GM23248 (cell line): ENCODE measurements at places on chromosomes 6 and 20. TPM values are rescaled to one million over a fixed set of nuclear protein-coding genes. Genes with fewer than 3 reads are reported as not detected.
A peak's percentile ranks its signal among the peaks of the same experiment; 100 is the strongest.

GRCh38 chr6:144722154-144722737, 437.1 kb downstream of the UTRN start:
- peaks cover 26% of the 10 kb centered on the region for H3K4me1 ChIP-seq
- H3K27me3 ChIP-seq = no peaks in the 10 kb centered on the region
- no peak overlapping the region for H3K4me3 ChIP-seq
- DNase-seq = peak; percentile 39
- H3K36me3 ChIP-seq = no peaks in the 10 kb centered on the region

GRCh38 chr20:34112600-34113101, 608 bp upstream of the EIF2S2 start:
- H3K27me3 ChIP-seq = no peaks in the 10 kb centered on the region
- peaks cover 24% of the 10 kb centered on the region for H3K4me1 ChIP-seq
- peak; percentile 63 for DNase-seq

DNA sequence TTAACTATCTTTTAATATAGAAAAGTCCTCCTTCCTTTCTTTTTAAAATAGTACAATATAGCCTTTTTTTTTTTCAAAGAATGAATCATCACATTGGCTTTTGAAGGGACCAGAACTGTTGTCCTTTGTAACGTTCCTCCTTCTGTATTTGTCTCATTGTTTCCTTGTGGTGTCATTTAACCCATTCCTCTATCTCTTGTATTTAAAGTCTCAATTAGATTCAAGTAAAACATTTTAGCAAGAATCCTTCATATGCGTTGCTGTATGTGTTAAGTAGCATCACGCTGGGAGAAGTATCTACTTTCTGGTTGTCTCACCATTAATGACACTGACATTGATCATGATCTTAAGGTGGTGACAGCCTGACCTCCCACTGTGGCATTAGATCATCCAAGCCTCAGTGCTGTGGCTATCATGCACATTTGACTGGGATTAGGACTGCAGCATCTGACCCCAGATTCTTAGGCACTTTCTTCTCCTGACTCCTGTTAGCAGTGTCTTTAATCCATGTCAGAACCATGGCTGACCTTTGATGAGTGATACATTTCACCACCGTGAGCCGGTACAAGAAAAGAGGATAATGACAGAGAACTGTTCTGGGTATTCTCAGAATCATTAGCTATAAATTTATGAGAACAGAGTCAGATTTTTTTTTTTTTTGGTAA, 67.5 kb upstream of the TFB1M start:
- peaks cover 32% of the 10 kb centered on the region for H3K4me1 ChIP-seq
- H3K27ac ChIP-seq = peak overlapping the region; percentile 53
- no peaks in the 10 kb centered on the region for H3K27me3 ChIP-seq
- no peaks in the 10 kb centered on the region for H3K36me3 ChIP-seq
- H3K4me3 ChIP-seq = no peak overlapping the region
- DNase-seq = peak; percentile 47

DNA sequence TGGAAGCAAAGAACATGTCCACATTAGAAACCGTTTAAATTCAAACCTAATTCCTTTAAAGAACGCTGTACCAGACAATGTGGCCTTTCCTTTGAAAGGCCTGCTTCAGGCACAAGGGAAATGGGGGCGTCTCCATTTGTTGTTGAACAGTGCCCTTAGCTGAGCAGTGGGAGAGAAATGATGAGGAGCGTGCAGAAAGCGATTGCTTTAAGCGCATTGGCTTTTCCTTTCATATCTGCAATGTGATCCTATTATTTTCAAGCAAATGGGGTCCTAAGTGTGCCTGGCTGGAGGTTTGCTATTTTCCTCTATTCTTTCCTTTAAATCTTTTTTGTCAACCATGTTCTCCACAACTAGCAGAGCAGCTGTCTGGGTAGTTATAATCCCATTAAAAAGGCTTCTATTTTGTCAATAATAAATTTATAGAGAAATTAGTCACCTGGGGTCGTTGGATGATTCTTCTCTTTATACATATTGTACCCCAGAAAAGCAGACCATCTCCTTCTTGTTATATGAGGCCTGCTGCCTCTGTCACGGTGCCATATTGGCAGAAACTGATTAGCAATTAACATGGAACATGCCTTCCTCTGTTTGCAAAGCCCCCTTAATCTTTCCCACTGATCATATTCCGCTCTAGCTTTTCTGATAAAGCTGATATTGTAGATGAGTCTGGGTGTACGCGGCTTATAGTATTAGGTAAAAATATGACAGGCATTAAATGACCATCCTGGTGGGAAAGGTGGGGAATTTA, 151.1 kb upstream of the JAG1 start:
- no peak overlapping the region for H3K27ac ChIP-seq
- no peaks in the 10 kb centered on the region for H3K4me1 ChIP-seq
- H3K36me3 ChIP-seq = no peaks in the 10 kb centered on the region
- no peak for DNase-seq
- peaks cover 17% of the 10 kb centered on the region; the same call in 1 of the 2 replicates for H3K27me3 ChIP-seq
- no peak overlapping the region for H3K4me3 ChIP-seq

- no peak overlapping the region for H3K27ac ChIP-seq
- H3K27me3 ChIP-seq = no peaks in the 10 kb centered on the region
- H3K4me1 ChIP-seq = peaks cover 5% of the 10 kb centered on the region
- H3K4me3 ChIP-seq = no peak overlapping the region
Observed at GRCh38 chr6:145036236-145036635, 699.1 kb downstream of the EPM2A start.

- H3K4me1 ChIP-seq = peaks cover 36% of the 10 kb centered on the region
- peak overlapping the region; percentile 76 for H3K27ac ChIP-seq
- peak; percentile 95 for DNase-seq
Observed at GRCh38 chr20:50224531-50225255, 34.1 kb downstream of the CEBPB start.

DNA sequence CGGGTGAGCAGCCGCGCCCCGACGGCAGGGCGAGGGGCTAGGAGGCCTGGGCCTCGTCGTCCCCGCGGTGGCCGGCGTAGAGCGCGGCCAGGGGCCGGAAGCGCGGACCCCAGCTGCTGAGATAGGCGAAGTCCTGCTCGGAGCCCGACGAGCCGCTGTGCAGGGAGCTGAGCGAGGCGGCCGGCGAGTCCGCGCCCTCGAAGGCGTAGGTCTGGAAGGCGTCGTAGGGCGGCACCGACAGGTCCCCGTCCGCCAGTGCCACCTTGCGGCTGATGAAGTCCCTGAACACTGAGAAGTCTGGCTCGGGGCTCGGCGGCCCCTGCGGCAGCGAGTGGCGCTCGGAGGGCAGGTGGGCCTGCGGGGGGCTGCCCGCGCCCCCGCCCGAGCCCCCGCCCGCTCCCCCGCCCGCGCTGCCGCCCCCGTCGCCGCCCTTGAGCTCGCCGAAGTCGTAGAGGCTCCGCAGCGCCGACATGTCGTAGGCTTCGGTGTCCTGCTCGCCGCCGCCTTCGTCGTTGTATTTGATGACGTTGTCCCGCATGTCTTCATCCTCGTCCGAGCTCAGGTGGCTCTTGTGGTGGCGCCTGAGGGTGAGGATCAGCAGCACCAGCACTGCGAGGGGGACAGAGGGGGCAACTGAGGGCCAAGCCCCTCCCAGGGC, 56.5 kb downstream of the CD40 start:
- H3K27me3 ChIP-seq = peaks cover 39% of the 10 kb centered on the region
- H3K36me3 ChIP-seq = no peaks in the 10 kb centered on the region
- DNase-seq = peak; percentile 68
- no peak overlapping the region for H3K27ac ChIP-seq
- H3K4me1 ChIP-seq = no peaks in the 10 kb centered on the region

- no peak for DNase-seq
- H3K27me3 ChIP-seq = peaks cover 25% of the 10 kb centered on the region; the same call in 1 of the 2 replicates
- H3K36me3 ChIP-seq = no peaks in the 10 kb centered on the region
- no peak overlapping the region for H3K4me3 ChIP-seq
Observed at GRCh38 chr20:36355469-36356171, 49.5 kb downstream of the DLGAP4 start.

- no peak overlapping the region for H3K27ac ChIP-seq
- H3K36me3 ChIP-seq = peaks cover 14% of the 10 kb centered on the region
- no peaks in the 10 kb centered on the region; the same call in 1 of the 2 replicates for H3K27me3 ChIP-seq
- peaks cover 11% of the 10 kb centered on the region for H3K4me1 ChIP-seq
Observed at GRCh38 chr20:16729080-16729479, 746 bp upstream of the SNRPB2 start.

The C4B gene
- 4.5 and 6.4 TPM in 2 replicates for total RNA-seq

The ATP9A gene
- total RNA-seq = 14.2 and 15.9 TPM in 2 replicates
